ENCODE measurements at places on chromosomes 6 and 20.
A peak's percentile ranks its signal among the peaks of the same experiment; 100 is the strongest.

- DNase-seq = no peak
Measured at GRCh38 chr6:125668071-125668470, 81.4 kb upstream of the HEY2 start.

DNA sequence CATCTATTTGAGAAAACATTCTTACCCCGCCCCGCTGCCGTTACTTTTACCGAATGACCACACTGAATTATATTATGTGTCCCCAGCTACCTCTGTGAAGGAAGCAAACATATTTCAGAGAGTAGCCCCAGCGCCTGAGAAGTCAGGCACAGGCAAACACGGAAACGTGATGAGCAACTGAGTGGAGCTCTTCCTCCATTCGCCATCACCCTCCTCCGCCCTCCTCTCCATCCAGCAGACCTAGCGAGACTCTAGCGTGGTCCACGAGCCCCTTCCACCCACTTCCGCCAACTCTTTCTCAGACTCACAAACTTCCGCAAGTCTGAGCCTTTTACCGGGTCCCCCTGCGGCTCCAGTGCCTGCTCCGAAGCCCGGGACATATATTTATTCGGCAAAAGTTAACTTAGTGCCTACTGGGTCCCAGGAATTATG lies 582 bp downstream of the SNRPB start:
- peak; percentile 87 for DNase-seq

- no peak for DNase-seq
Measured at GRCh38 chr6:33639559-33639958, 18.4 kb downstream of the ITPR3 start.

DNA sequence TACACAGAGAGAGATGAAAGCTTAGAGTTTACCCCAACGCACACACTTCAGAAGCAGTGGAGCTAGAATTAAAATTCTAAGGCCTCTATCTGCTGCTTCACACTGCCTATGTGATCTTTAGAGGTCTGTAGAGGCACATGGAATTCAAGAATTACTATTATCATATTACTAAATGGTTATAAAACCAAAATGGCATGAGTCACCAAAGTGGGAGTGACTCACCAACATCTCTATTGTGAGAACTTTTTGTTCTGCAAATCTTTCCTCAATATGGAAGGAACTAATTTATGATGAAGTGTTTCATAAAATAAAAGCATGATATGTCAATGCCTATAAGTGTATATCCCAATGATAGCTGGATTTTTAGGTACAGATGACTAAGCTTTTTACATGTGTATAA lies 28.5 kb upstream of the TMEM244 start:
- no peak for DNase-seq

GRCh38 chr20:52948491-52948890 lies 23.7 kb upstream of the TSHZ2 start:
- no peak for DNase-seq

DNA sequence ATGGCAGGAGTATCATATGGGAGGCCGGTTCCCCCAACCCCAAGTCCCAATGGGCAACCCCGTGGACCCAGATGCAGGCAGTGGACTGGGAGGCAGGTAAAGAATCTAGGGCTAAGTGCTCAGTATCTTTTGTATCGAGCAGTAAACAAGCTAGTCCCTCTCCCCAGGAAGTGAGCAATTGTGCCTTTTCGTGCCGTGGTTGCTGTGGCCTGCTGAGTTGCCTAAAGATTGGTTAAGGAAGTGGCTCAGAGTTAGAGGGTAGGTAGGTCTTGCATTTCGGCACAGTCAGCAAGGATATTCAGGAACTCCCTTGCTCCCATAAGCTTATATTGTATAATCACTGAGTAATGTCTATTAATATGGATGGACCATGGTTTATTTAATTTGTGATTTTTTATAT lies 1.3 kb upstream of the DNAH8 start:
- DNase-seq = no peak

GRCh38 chr6:85368631-85369030 lies 81.3 kb upstream of the NT5E start:
- DNase-seq = no peak

DNA sequence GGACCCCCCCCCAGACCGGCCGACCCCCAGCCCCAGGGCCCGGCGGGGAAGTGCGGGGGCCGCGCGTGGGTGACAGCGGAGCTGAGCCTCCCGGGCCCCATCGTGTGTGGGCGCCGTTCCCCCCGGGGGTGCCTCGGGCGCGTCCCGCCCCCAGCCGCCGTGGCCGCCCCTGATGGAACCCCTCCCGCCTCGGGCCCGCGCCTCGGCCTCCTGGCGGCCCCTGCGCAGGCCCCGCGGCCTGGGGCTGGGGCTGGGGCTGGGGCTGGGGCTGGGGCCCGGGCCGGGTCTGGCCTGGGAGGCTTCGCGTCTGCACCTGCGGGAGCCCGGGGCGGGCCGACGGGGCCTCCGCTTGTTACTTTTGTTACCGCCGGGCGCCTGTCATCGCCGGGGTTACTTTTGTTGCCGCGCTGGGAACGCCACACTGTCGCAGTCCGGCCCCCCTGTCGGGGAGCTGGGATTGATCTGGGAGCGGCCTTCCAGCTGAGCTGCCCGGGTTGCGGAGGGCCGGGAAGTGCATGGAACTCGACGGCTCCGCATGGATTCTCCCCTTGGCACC lies 598 bp downstream of the OGFR start:
- DNase-seq = no peak

DNA sequence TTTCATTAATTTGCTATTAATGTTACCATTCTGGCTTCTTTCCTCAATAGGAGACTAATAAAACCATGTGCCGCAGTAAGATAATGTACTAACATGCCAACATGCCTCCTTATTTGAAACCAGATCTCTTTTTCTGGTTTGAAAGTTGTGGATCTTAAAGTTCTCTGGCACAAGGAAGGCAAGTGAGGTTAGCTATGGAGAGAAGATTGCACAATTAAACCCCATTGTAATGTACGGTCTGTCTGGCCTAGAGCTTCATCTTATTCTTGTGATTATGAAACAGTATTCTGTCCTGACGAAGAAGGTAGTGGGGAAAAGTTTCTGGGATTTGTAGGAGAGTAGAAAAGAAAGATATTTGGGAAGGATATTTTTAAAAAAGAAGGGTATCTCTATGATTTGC lies 68.4 kb downstream of the EYA4 start:
- DNase-seq = no peak

GRCh38 chr20:64238115-64238825 lies 17.3 kb upstream of the PCMTD2 start:
- no peak for DNase-seq

- DNase-seq = no peak
Measured at GRCh38 chr20:54624706-54625390, 149.5 kb downstream of the DOK5 start.

GRCh38 chr6:170255426-170256125 lies 35.3 kb downstream of the DLL1 start:
- no peak for DNase-seq

GRCh38 chr6:1901556-1901955 lies 291.8 kb downstream of the FOXC1 start:
- DNase-seq = no peak

GRCh38 chr6:91330896-91331295 lies 744.0 kb upstream of the MAP3K7 start:
- DNase-seq = no peak

All from lower leg skin (tissue), 4 donors.